ENCODE measurements at places on chromosomes 12 and 14. TPM values are rescaled to one million over a fixed set of nuclear protein-coding genes. Genes with fewer than 3 reads are reported as not detected.

Gene SIRT4
- total RNA-seq, result 0.98 TPM

DNA sequence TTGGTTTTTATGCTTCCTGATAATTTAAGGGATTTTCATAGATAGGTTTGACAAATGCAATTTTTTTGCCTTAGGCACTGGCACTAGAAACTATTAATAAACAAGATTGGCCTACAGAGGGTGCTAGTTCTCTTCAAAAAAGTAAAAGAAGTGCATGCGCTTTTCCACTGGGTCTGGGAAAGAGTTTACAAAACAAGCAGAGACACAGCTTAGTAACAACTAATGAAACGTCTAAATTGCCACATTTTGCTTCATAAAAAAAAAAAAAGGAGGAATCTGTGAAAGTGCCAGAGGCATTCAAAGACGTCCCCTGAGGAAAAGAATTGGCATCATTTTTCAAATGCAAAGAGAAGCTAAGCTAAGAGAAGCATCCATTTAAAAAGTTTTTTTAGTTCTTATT, 58.3 kb upstream of the EEA1 start:
- peak; percentile 87 for DNase-seq

DNA sequence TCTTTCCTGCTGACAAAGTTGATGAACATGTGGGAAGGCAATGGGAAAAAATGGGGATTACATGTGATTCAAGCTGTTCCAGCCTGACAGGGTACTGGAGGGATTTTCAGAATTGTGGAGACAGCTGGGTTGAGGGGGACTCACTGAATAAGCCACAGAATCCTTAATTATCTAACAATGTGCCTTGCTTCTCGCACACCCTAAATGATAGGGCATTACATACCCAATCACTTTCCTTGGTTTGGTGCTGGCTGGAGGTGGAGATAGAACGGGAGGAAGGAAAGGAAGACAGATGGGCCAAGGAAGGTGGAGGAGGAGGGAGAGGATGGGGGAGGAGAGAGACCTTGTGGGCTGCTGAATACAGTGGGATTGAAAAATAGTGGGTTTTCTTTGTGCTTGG, 20.7 kb downstream of the PELI2 start:
- DNase-seq, result no peak

DNA sequence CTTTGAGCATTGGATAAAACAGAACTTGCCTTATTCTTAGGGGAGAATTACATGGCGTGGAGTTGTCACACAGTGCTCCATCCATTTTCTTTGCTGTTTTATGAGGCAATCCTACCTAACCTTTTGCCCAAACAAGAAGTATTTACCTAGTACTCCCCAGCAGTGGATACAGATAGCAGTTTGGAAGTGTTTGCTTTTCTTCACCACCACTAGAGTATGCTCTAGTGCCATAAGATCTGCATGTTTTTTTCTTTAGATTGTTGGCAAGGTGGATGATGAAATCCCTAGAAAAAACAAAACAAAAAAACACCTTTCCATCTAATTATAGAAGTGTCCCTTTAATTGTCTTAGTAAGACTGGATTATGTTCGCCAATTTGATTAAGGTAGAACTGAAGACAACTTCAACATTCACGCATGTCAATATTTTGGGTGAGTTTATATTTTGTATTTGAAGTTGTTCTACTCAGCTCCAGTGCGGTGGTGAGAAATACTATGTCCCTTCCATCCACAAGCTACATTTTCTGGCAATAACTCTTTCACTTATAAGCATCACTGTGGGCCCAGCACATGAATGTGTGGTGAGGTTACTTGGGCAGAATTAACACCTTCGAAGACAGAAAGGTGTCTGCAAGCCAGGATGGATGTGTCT, 23.6 kb upstream of the TMEM260 start:
- peak; percentile 86 for DNase-seq

GRCh38 chr12:97404093-97404492, 58.5 kb upstream of the RMST start:
- no peak for DNase-seq

GRCh38 chr14:59630288-59630963, 53.8 kb upstream of the CCDC175 start:
- no peak for DNase-seq

DNA sequence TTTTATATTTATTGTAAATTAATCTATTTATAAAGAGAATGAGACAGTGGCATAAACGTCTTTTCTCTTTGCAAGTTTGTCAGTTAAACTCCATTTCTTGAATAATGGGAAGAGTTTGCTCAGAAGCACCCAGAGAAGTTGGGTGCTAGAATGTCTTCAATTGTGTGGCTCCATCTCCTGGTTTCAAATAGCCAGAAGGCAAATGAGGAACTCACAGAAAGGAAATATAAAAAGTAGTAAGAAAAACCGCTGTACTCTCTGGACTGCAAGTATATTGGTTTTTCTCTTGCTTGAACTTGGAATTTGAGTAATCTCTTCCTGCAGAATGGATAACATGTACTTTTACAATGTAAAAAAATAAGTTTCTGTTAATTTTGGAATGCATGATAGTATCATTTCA, 217.5 kb downstream of the DPY19L2 start:
- no peak for DNase-seq

DNA sequence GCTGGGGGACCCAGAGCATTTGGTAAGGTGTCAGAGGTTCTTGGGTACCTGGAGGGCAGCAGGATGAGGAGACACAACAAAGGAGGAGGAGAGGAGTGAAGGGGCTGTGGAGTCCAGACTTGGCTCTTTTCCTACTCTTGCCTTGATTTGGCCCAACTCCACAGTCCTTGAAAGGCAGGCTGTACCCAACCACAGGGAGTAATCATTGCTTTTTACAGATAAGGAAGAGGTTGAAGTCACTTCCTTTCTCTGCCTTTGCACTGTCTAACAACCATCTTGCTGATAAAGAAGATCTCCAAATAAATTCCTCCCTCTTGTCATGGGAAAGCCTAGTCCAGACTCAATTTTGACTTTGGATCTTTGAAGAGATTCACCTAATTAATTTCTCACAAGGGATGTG, 226.8 kb upstream of the HMGA2 start:
- DNase-seq, result peak; percentile 31

GRCh38 chr12:50387972-50388478, 8.4 kb downstream of the FAM186A start:
- no peak for DNase-seq

- no peak for DNase-seq
Measured at GRCh38 chr14:58533446-58533845, 104.3 kb upstream of the DACT1 start.

GRCh38 chr12:110718222-110718908, 24.3 kb downstream of the PPP1CC start:
- no peak for DNase-seq
